MCF 10A (cell line): ENCODE measurements at places on chromosomes 5 and 9.

DNA sequence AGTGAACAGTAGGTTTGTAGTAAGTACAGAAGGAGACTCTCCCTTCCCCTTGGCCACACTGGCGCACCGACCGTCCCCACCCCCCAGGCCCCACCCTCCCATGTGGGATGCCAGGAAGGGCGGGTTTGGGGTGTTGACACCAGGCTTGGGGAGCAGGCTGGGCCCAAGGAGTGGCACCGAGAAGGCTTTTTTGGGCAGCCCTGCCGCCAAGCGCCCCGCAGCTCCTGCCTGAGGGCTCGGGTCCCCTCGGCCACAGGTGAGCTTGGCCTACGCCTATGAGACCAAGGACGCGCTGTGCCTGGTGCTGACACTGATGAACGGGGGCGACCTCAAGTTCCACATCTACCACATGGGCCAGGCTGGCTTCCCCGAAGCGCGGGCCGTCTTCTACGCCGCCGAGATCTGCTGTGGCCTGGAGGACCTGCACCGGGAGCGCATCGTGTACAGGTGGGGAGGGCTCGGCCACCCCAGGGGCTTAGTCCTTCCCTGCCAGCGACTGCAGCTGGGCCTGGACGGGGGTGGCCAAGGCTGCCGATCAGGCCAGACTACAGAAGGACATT is 7.3 kb downstream of the GRK6 start:
- DNase-seq = no peak

- DNase-seq = no peak
These were observed 293.0 kb downstream of the SPOCK1 start for GRCh38 chr5:137206030-137206715.

DNA sequence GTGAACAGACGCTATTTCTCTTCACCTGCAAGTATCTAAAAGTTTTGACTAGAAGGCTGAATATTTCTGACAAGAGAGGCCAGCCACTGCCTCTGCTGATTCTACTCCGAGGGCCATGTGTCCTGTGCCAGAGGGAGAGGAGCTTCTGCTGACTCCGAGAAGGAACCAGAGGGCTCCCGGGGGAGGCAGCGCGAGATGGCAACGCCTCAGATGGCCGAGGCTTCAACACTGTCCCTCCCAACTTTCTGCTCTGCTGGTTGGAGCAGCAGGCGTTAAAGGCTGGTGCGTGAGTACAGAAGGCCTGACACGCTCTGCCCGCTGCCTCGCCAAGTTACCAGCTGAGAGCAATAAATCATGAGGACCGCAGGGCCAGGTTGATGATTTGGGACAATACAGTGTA is 178.8 kb downstream of the GAPVD1 start:
- DNase-seq = no peak

- DNase-seq = peak; percentile 21
These were observed 91.8 kb upstream of the GPR151 start for GRCh38 chr5:146607659-146608332.

- DNase-seq = no peak
These were observed 162.9 kb upstream of the ELL2 start for GRCh38 chr5:96124589-96124988.
